ENCODE measurements at places on chromosomes 3 and 15.

- DNase-seq, result no peak
Observed at GRCh38 chr15:48147358-48147757, 26.6 kb downstream of the SLC24A5 start.

GRCh38 chr3:178646186-178646862 lies 110.1 kb downstream of the KCNMB2 start:
- DNase-seq, result no peak

GRCh38 chr15:70158309-70159000 lies 60.7 kb upstream of the TLE3 start:
- DNase-seq, result no peak

DNA sequence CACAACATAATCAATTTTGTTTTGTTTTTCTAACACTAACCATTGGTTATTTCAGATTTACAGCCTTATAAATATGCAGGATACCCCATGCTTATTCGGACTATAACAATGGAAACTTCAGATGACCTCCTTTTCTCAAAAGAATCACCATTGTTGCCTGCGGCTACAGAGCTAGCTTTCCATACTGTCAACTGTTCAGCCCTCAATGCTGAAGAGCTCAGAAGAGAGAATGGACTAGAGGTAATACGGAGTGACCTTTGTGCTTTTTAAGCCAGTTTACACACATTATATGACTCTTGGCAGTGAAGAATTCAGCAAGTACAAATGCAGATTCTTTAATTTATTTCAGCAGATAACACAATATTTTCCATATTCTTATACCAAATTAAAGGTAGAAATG lies 81.8 kb downstream of the DNAJC13 start:
- no peak for DNase-seq

GRCh38 chr3:105688821-105689220 lies 180.0 kb downstream of the CBLB start:
- no peak for DNase-seq

GRCh38 chr3:57933602-57934001 lies 74.6 kb upstream of the FLNB start:
- DNase-seq, result no peak
